ENCODE measurements at places on chromosomes 16 and 17.

- DNase-seq, result no peak
Measured at GRCh38 chr17:75133001-75133400, 1.5 kb upstream of the NT5C start.

- DNase-seq, result no peak
Measured at GRCh38 chr17:8146381-8147140, 5.6 kb downstream of the PER1 start.

GRCh38 chr17:35726127-35726952, 5.1 kb upstream of the RASL10B start:
- DNase-seq, result no peak

DNA sequence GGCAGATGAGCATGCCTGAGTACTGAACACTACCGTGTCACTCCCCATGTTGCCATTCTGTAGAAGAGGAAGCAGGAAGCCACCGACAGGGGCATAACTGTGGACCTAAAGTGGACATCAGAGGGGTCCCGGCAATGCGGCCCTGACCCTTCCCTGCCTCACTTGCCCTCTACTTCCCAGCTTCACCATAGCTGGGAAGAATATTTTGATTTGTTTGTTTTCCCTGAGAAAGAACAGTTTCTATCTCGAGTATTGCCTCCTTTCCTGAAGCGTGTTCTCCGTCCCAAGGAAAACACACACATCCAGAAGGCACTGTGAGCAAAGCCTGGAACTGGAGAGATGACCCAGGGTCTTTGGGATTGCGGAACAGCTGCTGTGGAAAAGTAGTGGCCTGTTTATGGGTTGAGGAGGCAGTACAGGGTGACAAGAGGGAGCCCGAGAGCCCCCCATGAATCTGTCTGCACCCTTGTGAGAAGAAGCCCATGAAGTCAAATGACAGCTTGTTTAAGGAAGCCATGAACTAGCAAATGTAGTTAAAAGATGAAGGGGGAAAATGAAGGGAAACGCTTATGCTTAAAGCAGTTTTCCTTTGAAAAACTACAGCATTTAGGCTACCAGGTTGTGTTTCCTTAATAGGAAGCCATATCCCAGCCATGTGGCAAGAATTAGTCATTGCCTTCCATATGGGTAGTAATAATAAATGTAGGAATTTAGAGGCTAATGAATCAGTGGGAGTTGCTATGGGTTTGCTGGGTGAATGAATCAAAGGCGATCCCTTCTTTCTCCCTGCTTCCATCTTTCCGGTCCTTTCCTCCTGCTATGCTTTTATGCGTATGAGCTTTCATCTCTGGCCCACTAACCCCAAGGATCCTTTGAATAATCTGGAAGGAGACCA, 90.0 kb upstream of the TBX2 start:
- DNase-seq, result no peak

DNA sequence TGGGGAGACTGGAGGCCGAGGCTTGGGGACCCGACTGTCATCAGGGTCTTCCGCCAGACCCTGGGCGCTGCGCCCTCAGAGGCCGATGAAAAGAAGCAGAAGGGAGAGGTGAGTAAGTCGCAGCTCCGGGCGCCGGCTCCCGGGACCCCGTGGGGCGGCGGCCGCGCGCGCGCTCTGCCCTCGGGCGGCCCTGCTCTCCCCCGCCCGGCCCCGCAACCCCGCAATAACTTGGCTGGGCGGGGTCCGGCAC, 392 bp upstream of the ABHD15 start:
- no peak for DNase-seq

- no peak for DNase-seq
Measured at GRCh38 chr17:65277576-65277975, 140.4 kb downstream of the RGS9 start.

DNA sequence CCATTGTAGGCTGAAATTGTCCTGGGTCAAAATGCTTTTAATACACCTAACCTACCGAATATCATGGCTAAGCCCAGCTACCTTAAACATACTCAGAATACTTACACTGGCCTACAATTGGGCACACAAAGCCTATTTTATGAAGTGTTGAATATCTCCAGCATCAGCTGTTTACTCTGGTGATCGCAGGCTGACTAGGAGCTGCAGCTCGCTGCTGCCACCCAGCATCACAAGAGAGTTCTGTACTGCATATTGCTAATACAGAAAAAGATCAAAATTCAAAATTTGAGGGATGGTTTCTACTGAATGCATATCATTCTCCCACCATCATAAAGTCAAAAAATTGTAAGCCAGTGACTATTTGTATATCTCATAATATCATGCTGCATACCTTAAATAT, 55.3 kb downstream of the ULK2 start:
- DNase-seq, result no peak

DNA sequence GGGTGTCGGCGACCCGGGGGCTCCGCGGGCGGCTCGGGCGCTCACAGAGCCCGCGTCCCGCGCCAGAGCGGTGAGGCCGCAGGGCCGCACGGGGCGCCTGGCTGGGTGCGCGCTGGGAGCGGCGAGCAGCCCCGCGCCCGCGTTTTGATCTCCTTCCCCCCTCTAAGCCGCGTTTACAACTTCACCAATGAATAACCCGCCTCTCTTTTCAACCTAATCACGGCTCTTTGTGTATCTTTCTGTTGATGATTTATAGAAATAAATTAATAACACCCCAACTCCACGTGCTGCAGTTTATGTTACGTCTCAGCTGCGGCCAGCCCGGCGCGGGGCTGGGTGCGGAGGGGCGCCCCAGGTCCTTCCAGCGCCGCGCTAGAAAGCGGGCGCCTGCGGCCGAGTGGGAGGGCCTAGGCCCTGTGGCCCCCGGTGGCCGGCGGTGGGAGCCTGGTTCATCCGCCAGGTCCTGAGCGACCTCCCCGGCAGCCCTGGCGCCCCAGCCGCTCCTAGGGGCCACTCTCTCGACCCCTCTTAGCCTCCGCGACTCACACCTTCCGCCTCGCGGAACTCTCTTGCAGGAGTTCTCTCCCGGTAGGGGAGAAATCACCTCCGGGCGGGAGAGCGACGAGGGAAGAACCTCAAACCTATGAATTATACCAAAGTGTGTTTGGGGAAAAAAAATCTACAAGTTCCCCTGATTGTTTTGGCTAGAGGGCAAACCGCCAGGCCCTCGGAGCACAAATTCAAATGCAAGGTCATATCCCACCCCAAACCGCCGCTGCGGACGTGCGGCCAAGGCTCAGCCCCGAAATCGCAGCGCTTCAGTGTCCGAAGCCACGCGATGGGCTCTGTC, 1.9 kb downstream of the HNF1B start:
- DNase-seq, result no peak

- DNase-seq, result no peak
Measured at GRCh38 chr17:933312-934073, 46.1 kb downstream of the NXN start.

DNA sequence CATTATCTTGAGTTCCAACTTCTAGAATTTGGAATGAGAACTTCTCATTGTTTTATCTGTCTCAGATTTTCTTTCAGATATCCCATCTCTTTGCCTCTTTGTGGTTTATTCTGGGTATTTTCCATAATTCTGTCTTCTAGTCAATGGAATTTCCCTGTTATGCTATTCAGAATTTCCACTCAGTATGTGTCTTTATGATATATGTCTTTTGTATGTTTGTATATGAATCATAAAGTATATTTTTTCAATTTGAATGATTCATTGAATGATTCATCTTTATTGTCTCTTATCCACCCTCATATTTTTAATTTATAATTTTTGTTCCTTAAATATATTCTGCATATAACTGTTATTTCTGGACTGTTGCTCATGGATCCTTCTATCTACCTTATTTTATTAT, 729.7 kb upstream of the GOT2 start:
- DNase-seq, result no peak

GRCh38 chr16:23257682-23258081, 44.4 kb upstream of the SCNN1B start:
- DNase-seq, result no peak

DNA sequence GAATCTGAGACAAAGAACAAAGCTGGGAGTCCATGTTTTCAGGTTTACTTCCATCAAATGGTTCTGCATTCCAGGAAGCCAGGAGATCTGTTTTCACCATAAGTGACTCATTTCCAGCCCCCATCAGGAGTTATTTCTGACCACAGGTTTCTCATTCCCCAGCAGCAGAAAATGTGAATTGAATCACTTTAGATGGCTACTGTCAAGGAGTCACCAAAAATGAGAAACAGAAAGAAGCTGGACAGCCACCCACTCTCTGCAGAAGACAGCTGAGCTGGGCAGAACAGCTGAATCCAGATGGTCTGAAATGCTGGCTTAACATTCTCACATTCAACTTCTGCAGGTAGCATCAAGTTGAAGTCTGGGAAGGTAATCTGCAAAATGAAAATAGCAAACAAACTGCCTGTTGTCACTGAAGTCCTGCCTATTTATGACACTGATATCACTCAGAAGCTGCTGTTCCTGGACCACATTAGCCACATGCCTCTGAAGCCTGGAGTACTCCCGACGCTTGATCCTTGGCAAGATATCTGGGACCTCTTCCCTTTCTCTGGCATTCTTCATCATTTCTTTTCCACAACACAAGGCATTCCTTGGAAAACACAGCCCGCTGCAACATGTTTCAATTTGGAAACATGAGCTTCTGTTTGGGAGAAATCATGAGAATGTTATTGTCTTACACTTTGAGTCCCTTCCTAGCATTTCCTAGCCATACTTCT, 15.3 kb downstream of the CCL11 start:
- peak; percentile 35 for DNase-seq

GRCh38 chr17:64780096-64781013, 118.2 kb upstream of the SMURF2 start:
- peak; percentile 33 for DNase-seq

DNA sequence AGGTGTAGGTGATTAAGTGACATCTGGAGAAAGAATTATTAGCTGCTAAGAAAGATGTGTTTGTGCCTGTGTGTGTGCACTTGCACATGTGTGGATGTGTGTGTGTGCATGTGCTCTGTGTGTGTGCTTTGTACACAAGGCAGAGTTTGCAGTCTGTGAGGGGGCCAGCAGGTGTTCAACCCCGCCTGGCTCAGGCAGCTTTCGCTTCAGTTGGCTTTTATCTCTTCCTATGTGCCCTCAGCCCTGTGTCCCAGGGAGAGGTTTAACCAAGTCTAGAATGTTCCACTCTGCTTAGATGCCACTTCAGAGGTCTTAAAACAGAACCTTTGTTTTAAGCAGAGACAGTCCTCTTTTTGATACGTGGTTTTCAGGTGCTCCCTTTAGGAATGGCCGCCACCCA, 58.8 kb downstream of the CDH13 start:
- no peak for DNase-seq
